ENCODE measurements at places on chromosomes 16 and 17. TPM values are rescaled to one million over a fixed set of nuclear protein-coding genes. Genes with fewer than 3 reads are reported as not detected.

The TBC1D3I gene
- total RNA-seq = not detected

The MGAT5B gene
- 0.65 TPM for total RNA-seq

The CD300E gene
- not detected for total RNA-seq

The TEKT5 gene
- not detected for total RNA-seq

The VAT1L gene
- total RNA-seq = not detected

All from foreskin keratinocyte (primary cell).